ENCODE measurements at places on chromosomes 7 and 10.

DNA sequence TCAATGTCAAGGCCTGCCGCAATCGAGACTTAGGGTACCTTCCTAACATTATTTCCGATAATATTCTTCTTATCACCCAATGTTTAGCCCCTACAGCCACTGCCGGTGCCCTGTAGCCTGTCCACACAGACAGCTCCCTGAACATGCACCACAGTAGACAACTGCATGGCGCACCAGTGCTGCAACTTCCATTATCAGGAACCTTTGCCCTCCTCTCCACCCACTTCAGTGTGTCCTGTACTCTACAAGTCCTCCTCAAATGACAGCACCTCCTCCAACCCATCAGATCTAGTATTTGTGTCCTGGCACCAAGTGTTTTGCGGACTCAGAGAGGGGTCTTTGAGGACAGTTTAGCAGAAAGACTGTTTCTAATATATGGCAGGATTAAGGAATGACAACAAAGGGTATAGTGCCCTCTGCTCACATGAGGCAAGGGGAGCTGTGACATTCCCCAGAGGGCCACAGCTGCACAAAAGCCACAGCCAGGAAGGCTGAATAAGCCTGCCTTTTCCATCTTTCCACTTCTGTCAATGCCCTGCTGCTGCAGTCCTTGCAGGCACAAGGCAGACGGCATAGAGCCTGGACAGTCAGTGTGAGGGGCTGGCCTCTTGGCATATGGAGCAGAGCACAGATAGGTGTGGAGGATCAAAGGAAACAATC is 335.4 kb downstream of the PARD3 start:
- DNase-seq: no peak

DNA sequence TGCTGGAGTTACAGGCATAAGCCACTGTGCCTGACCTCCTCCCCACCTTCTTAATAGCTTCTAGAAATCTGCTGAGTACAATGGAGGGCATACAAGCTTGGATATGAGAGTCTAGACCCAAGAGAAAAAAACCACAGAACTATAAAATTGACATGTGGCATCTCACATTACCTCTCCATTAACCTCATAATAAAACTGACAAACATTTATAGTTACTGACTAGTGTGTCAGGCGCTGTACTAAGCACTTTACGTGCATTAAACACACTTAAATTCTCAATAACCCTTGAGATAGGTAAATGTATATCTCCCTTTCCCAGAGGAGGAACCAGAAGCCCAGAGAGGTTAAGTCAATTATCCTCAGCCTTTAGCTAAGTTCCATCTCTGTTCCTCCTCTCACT is 300.5 kb upstream of the MYO3A start:
- DNase-seq: no peak

DNA sequence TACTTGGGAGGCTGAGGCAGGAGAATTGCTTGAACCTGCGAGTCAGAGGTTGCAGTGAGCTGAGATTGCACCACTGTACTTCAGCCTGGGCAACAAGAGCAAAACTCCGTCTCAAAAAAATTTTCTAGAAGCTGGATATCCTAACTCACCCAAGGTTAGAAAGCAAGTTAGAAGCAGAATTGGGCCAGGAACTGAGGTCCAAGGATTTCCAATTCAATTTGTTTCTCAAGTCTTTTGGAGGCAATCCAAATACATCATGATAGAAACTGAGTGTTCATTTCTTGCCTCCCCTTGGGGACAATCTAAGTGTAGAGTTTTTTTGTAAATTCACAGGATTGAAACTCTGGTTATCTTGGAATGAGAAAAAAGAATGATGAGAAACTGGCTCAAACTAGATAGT is 45.5 kb downstream of the LAMB1 start:
- no peak for DNase-seq

DNA sequence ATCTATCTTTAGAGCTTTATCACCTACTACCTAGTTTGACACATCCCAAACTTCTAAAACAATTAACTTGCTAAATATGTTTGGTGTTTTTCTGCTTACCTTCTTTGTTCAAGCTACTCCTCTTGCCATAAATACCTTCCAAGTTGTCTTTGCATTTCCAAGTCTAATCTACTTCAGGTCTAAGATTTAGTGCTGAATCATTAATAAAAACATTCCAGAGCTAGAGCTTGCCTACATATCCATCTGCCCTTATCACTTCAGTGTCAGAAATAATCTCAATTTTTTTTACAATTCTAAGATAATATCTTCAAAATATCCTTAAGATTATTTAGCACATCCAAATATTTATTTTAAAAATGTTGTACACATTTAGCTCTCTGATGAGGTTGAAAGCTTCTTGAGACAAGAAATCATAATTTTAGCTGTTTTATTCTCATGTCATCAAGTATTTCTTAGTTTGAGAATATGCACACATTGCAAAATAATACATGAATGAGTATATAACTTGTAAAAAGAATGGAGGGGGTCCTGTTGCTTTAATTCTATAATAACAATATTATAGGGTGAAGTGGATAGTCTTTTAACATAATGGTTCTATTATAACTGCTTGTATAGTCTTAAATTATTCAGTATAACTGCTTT is 466.3 kb downstream of the SEMA3D start:
- no peak for DNase-seq

- no peak for DNase-seq
Observed at GRCh38 chr7:42193471-42194129, 43.4 kb downstream of the GLI3 start.

- DNase-seq: no peak
Observed at GRCh38 chr10:117662126-117662525, 119.6 kb downstream of the EMX2 start.

GRCh38 chr7:158784270-158784669 is 45.0 kb downstream of the ESYT2 start:
- DNase-seq: no peak

DNA sequence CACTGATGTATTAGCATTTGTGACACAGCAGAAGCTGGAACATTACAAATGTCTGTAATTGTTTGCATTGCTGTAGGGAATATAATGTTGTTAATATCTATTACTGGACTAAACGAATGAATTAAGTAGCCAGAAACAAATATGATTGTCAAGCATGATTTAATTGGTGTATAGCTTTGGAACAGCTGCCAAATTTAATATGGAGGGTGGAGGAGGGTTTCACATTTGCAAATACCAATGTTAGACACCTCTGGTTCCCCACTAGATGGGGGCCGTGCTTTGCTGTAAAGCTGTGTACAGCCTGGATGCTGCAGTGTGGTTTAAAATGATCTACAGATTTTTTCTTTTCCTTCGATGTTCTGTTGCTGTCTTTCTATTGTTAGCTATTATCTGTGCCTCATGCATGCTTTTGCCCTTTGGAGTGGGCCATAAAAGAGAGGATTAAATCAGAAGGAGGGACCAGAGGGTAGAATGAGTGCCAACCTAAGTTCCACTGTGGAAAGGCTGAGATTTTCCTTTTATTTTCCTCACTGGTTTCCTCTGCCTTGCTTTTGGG is 23.1 kb downstream of the DNAJB9 start:
- DNase-seq: no peak

- no peak for DNase-seq
Observed at GRCh38 chr7:44590910-44591309, 8.9 kb upstream of the TMED4 start.

DNA sequence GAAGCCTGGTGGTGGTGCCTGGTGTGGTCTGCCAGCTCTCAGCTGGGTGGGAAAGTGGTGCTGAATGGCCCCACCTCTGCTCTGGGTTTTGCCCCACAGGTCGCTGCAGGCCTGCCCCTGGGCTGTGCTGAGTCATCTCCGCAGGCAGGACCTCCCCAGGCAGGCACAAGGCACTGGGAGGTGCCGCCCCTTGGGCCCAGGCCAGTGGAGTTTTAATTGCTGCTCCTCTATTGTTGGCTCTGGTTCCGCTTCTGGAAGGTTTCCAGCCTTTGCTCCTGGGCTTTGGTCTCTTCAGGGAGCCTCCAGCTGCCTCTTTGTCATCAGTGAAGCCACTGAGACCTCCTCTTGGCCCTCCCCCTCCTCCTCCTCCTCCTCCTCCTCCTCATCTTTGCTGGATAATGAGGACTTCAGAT is 180.3 kb upstream of the GRB10 start:
- DNase-seq: no peak

- DNase-seq: no peak
Observed at GRCh38 chr7:124310934-124311390, 278.1 kb upstream of the TMEM229A start.

DNA sequence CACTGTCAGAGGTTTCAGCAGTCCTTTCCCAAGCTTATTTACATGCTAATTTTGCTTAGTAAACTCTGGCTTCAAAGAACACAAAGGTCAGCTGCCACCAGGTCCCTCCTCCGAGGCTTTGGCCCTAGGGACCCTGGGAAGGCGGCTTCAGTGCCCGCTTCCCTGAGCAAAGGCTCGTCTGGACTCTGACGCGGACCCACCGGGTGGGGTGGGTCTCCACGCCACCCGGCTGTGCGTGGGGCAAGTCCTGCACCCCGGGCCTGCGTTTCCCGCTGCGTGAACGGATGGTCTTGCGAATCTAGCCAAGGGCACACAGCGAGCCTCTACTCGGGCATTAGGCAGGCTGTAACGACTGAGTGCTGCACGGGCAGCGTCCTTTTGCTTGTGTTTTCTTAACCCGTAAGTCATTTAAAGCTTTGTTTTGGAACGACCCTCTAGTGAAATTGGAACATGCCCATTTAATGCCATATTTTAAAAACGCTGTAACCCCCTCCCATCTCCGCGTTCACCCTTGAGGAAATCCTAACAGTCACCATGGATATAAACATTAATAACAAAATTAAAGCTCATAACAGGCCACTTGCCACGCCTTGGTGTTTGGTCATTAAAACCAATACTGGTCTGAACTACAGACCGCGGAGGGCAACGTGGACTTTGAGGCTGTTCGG is 828 bp downstream of the BNIP3 start:
- DNase-seq: no peak

GRCh38 chr7:27802999-27803398 is 63.0 kb downstream of the TAX1BP1 start:
- no peak for DNase-seq

- DNase-seq: no peak
Observed at GRCh38 chr10:14571866-14572507, 202.7 kb downstream of the FAM107B start.

DNA sequence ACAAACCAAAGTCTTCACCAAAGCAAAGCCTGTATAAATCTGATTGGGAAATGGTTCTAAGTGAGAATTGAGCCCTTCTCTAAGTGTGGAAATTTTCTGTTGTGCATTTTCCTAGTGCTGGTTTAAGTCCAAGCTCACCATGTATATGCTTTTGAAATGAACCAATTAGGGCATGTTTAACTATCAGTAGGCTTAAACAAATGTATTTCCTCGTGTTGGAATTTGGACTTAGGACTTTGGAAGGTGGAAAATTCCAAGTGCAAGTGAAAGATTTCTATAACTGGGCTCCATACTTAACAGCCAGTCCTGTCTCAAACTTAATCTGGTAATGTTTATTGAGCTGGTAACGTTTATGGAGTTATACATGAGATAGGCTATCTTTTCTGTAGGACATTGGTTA is 28.5 kb downstream of the CCNY start:
- DNase-seq: no peak

DNA sequence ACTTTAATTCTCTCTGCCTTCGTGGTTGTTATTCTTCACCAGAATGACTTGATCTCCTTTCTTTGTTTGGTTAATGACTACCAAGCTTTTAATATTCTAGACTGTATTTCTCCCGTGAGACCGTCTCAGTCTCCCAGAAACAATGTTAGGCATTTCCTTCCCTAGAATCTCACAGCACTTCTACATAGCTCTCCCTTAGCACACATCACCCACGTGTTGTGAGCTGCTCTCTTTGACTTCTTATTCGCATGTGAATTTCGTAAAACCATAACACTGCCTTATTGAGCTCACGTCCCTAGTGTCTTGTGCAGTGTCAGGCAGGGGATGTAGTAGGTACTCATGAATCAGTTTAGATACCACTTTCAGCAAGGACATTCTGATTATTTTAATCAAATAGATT is 57.5 kb upstream of the MGAM2 start:
- DNase-seq: no peak

DNA sequence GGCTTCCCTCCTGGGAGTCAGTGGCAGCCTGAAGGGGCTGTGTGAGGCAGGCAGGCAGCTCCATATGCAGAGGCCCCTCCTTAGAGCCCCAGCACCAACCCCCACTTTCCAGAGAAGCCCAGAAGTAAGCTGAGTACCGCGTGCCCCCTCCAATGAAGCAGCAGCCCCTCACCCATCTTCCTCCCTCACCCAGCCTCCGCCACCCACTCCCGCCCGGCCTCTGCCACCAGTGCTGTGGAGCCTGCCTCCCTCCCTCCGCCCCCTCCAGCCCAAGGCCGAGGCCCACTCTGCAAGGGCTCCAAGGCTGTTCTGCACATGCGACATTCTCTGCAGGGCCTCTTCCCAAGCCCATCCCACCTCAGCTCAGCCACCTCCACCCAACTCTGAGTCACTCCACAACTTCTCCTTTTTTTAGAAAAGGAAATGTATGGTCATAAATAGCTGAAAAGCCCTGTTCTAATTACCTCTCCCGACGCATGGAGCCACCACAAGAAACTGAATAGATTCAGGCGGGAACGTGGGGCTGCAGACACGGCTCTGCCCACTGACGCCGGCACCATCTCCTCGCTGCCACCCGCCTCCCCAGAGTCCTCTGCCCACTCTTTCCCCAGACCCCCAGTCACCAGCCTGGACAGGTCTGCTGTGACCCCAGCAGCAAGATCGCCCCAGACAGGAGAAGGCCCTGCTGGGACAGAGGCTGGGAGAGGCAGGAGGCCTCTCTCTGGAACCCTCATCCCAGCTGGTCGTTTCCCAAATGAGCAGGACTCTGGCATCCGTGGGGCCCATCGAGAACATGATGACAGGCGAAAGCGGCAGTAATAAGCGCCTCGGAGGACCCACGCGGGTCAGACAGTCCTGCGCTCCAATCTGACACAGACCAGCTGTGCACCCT is 213.9 kb downstream of the MAD1L1 start:
- DNase-seq: no peak

DNA sequence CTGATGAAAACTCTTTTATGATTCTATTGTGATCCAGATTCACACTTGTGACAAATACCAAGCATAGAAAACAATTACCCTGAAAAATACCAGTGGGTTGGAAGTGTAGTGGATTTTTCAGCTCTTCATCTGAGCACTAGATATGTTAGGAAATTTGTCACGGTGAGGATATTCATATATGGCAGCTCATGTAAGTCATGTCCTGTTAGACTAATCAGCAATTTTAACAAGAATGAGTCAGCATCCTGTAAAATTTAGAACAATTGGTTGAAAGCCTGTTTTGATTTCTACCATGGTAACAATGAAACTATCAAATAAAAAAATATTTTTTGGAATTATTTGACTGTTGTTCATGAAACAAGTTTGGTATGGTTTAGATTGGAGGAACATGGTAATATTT is 334.3 kb downstream of the CACNA2D1 start:
- DNase-seq: no peak

DNA sequence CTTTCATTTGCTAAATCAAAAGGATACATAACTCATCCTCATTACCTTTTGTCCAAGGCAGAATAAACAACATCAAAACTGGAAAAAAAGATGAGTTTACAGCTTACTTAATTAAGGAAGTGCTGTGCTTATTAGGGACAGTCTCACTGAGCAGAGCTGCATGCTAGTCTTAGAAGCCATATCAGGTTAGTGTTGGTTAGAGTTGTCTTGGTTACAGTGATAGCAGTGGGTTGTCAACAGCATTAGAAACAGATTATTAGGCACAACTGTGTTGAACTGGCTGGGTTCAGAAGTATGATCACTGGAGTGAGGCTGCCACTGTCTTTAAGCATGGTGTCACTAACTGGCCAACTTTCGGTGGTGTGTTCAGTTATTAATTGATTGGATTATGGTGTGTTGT is 503.9 kb upstream of the IGFBP3 start:
- DNase-seq: no peak
